ENCODE measurements at places on chromosomes 6 and 20.

- no peak for DNase-seq
Measured at GRCh38 chr6:1068905-1069304, 243.0 kb upstream of the FOXQ1 start.

GRCh38 chr20:34269996-34270627, 28.9 kb downstream of the ASIP start:
- DNase-seq = no peak

DNA sequence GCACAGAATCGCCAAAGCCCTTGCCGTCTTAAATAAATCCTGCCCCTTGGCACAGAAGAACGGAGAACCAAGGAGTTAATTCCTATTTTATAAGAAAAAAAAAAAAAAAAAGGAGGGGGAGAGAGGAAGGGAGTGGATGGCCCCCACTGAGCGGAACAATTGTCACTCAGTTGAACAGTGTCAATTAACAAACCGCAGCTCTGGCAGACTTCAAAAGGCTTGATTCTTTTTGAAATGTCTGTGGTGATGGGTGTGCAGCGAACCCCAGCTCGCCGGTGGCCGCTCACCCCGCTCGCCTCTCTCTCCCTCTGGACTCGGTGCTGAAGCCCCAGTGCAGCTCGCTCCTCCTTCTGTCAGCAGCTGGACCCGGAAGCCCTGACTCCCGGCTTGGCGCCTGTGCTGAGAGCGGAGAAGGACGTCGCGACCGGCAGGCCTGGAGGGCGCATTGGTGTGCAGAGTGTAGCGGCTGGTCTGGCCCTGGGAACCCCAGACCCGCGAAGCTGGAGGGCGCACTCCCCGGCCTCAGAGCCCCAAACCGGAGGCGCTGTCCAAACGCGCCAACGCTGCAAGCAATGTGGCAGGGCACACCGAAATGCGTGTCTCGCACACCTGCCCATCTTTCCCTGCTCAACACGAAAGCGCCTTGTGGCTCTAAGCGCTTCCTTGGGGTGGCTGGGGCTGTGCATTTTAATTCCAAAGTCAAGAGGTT, 3.4 kb downstream of the LINC00237 start:
- DNase-seq = no peak

DNA sequence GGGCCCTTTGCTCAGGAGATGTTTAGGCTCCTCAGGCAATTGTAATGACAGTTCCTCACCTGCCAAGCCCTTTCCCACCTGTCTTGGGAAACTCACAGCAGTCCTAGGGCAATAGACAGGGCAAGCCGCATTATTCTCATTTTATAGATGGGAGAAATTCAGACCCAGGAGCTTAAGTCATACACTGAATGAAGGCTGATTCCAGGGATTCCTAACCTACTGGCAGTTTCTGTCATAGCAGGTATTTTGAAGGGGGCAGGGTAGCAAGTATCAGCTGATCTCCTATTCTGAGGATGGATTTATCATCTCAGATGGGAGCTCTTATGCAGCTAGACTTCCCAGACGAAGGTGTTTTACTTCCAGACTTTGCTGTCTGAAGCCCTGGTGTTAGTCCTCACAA, 61.4 kb upstream of the MYL9 start:
- DNase-seq = peak; percentile 19

DNA sequence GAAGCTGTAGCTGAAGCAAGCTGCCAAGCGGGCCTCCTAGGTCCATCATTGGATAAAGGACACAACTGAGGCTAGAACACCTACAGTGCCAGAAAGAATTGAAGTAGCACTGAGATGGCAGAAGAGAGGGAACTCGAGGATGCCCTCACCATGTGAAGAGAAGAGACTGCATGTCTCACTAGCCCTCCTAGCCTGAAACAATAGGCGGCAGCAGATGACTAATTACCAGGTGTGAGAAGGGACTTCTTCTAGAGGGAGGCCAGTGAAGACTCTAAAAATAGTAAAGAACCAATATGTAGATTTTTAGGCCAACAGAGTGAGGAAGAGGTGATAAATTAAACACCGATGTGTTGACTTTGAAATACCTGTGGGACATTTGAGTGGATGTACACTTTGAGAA, 50.3 kb downstream of the LGSN start:
- DNase-seq = no peak

GRCh38 chr6:169205176-169206160, 48.2 kb downstream of the THBS2 start:
- DNase-seq = no peak

DNA sequence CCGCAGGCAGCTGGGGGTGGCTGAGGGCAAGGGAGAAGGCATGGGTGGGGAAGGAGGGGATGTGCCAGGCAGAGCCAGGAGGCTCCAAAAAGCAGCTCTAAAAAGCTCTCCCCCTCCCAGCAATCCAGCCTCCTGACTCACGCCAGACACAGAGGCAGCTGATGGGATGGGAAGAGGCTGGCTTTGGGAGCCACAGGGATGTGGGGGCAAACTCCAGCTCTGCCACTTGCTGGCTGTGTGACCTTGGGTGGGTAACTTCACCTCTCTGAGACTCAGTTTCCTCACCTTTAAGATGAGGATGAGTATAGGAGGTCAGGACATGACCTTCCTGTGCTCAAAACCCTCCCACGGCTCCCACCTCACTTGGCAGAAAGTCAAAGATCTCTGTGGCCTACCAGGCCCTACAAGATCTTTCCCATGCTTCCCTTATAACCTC, 148.9 kb downstream of the CEBPB start:
- DNase-seq = no peak

DNA sequence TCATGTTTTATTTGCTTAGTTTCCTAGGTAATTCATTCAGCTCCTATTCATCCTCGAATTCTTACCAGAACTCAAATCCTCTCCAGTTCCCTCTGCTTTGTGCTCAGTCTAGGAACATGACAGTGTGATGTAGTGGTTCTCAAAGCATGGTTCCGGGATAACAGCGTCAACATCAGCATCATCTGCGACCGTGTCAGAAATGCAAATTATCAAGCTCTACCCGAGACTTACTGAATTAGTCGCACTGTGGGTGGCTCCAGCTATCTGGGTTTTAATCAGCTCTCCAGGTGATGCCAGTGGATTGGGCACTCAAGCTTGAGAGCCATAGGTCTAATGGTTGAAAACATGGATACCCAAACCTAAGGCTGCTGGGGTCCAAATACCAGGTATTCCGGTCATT, 7.7 kb upstream of the STK35 start:
- DNase-seq = no peak

DNA sequence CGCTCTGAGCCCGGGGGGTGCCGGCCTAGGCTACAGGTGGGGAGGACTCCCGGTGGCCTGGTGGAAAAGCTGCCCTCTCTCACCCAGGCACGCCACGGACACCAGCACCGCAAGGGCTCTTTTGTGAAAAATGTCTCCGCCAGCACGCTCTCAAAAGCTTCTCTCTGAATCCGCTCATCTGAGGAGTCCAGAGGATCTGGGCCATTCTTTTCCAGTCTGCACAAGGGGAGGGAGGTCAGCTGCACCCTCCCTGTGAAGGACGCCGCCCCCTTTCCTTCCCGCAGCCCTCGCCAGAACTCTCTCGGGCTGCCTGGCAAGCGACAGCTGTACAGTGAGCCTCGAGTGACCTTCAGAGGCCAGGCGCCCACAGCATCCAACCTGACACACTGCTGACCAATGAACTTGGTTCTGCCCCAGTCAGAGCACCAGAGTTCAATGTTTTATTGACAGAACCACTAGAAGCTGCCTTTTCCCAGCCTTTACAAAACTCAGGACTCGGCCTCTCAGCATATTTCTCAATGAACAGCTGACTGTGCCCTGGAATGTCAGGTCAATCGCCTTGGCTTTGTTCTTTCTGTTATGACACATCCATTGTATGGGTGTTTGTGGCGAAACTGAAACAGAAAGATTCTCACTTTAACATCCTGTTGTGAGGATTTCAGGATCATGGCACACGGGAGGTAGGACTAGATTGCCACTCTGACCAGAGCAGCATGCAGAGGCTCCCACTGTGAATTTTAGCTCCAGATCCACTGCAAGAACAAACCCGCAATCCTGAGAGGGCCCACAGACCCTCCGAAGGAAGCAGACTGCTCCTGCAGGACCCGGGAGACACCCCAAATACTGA, 26.7 kb downstream of the SERPINB9 start:
- DNase-seq = no peak

GRCh38 chr20:5205348-5206210, 78.8 kb downstream of the CDS2 start:
- peak; percentile 73 for DNase-seq

Data from NCI-H1694 (cell line).